A549 (cell line): ENCODE measurements at places on chromosomes 3 and 15.

DNA sequence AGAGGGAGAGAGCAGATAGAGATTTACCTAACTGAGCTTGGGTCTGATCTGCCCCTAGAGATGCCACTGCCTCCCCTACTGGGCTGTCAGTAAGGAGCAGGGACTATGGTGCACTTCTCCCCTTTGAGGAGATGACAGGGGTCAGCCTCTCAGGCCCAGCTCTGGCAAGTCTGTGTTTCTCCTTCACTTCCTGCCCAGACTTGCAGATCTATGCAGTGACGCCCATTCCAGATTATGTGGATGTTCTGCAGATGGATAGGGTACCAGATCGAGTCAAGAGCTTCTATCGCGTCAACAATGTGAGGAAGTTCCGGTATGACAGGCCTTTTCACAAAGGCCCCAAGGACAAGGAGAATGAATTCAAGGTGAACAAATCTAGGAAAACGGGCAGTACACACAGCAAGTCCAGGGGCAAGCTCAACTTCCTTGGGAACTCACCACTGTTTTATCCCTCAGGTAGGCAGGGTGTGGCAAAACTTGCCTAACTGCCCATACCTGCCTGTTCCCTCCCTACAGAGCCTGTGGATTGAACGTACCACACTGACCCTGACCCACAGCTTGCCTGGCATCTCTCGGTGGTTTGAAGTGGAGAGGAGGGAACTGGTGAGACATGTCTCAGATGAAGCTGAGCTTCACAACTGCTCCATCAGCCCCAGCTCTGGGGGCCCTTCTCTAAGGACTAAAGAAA lies 29.1 kb upstream of the MANF start:
- no peak for DNase-seq

GRCh38 chr3:194389269-194389668 lies 9.8 kb downstream of the GP5 start:
- no peak for DNase-seq

- DNase-seq, result no peak
Observed at GRCh38 chr3:177290633-177291032, 93.4 kb upstream of the TBL1XR1 start.

DNA sequence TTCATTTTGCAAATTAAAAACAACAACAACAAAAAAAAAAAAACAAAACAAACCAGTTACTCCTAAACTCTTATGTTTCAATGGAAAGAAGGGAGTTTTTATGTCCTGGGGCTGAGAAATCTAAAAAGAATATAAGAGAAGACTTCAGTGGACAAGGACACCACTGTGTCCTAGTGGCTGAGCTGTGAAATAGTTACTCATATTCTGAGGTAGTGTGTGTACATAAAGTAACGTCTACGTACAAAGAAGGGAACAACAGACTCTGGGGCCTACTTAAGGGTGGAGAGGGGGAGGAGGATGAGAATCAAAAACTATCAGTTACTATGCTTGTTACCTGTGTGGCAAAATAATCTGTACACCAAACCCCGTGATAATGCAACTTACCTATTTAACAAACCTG lies 6.0 kb upstream of the TP53BP1 start:
- no peak for DNase-seq

DNA sequence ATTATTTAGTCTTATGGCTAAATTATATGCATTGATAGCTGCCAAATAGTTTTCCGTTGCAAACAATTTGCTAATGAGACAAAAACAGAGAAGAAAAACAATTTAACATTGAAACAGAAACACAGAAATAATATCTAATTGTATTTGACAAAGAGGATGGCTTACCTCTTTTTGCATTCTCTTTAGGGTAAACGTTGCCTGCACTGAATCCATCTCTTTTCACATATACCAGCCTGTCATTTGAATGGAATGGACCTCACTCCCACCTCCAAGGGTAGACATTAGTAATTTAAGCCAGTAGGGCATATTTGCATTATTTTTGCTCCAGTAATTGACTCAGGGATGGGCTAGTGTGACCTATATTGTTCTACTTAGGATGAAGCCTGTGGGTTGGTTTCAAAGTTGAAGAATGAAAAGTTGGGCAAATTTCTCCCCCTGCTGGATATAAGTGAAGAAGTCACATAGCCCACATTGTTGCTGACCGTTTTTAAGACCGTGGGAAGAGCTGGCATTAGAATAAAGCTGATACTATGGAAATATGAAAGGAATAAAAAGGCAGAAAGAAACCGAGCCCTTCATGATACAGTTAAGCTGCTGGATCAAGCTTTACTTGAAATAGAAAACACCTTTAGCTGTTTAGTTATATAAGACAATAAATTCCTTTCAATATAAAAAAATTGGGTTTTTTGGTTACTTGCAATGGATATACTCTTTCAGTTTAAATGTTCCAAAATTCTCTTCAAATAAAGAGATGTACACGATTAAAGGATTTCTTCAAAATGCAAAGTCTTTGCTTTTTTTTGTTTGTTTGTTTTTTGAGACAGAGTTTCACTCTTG lies 26.9 kb downstream of the PIERCE2 start:
- peak; percentile 71 for DNase-seq

DNA sequence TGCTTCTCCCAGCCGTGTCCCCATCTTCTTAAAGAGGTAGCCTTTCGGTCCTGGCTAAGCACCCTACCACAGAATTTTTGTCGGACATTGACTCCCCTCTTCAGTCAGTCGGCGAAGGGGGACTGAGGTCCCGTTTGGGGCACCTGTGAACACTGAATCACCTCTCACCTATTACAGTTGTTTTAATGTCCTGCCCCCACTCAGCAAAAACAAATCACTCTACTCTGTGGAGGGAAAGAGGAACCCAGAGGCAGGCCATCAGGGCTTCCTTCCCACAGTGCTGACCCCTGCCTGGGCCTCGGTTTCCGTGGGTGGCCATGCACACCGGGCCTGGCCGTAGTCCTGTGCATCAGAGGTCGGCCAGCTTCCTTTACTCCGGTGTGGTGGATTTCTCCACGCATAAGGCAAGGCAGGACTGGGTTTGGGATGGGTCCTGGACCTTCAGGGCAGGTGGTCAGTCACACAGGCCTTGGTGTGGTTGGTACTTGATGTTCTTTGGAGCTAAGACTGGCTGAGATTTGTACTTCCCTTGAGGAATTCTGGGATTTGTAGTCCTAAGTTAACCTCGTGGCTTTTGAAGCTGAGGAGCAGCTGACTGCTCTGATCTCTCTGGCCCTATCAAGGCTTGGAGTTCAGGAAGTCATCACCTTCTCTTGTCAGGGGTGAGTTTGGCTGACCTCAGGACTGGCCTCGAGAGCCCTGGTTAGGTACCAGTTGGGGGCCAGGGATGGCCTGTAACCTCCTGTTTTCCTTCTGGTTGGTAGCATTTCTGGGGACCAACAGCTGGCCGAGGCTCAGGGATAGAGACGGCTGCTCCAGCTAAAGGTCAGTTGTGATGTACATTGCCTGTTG lies 627 bp upstream of the FAM131A start:
- DNase-seq, result no peak
